Transverse colon (tissue), 4 donors: ENCODE measurements at places on chromosomes 12 and 14.
A peak's percentile ranks its signal among the peaks of the same experiment; 100 is the strongest.

DNA sequence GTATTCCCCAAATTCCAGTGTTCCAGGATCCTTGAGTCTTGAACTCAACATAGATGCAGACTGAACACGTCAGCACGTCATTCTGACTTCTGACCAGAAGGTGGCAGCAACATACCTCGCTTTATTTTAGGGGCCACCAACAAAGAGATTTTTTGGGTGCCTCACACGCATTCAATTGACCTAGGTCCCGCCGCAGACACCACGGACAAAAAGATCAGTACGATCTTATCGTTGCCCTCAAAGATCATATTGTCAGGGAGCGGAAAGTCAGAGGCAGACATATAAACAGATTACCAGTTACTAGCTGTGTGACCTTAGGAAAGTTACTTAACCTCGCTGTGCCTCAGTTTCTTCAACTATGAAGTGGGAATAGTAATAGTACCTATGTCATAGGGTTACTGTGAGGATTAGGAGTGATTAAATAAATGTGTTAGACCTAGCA, 6.5 kb upstream of the PRPH start:
- no peak overlapping the region for H3K4me3 ChIP-seq
- H3K4me1 ChIP-seq, result peaks cover 5% of the 10 kb centered on the region

DNA sequence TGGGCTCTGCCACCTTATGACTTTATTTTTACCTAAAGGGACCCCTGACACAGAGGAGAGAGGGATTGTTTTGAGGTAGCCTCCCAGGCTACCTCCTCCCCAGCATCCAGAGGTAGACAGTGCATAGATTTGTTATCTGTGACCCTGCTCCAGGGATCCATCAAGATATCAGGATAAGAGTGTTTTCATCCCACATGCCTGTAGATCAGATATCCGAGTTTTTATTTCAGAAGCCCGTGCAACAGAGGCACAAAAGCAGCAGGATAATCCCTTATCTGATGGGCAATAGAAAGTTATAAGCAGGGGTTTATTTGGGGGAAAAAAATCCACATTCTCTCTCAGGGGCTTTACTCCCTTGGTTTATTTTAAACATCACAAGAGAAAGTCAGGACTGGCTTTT, 117.0 kb upstream of the RPH3A start:
- no peak for DNase-seq
- H3K4me1 ChIP-seq, result no peaks in the 10 kb centered on the region
- no peak overlapping the region for H3K27ac ChIP-seq
- no peaks in the 10 kb centered on the region for H3K36me3 ChIP-seq

GRCh38 chr12:54032627-54033100, at the start of gene HOXC5:
TSS of gene HOXC5 (plus strand) at chr12:54033050. CDS start at chr12:54033123, 73 bp downstream.
- peaks cover 15% of the 10 kb centered on the region for H3K4me1 ChIP-seq
- H3K36me3 ChIP-seq, result no peaks in the 10 kb centered on the region
- H3K27me3 ChIP-seq, result peaks cover 100% of the 10 kb centered on the region
- H3K27ac ChIP-seq, result peak within 1 kb of the TSS; percentile 57

- H3K36me3 ChIP-seq, result no peaks in the 10 kb centered on the region
- peaks cover 22% of the 10 kb centered on the region for H3K4me1 ChIP-seq
- peak; percentile 88 for DNase-seq
- peak overlapping the region; percentile 44 for H3K4me3 ChIP-seq
- peak overlapping the region; percentile 90 for H3K27ac ChIP-seq
- no peaks in the 10 kb centered on the region for H3K27me3 ChIP-seq
Measured at GRCh38 chr14:89040460-89041256, 216.2 kb downstream of the TTC8 start.

DNA sequence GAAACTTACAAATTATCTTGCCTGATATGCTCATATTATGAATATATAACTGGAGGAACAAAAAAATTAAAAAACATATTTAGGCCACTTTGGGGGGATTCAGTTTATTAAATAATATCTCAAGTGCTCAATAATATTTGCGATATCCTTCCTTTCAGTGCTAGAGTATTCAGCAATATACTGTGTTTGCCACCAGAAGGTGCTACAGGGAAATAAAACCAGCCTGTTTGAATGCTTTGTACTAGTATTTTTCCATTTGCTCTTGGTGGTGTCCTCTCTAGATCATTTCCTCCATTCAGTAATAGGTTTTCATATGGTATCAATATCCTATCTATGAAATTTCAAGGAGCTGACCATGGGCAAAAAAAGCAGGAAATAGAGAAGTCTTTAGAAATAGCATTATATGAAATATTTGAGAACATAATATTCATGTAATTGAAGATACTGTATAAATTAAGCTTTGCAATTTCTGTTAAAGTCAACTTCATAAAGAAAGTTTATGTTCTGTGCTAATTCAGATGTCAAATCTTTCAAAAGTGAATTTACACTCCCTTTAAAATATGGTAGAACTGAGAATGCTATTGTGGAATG, 106.2 kb upstream of the NAV3 start:
- no peak for DNase-seq
- H3K4me3 ChIP-seq, result no peak overlapping the region
- no peaks in the 10 kb centered on the region for H3K27me3 ChIP-seq
- H3K36me3 ChIP-seq, result no peaks in the 10 kb centered on the region

- DNase-seq, result no peak
- H3K4me3 ChIP-seq, result no peak overlapping the region
- H3K36me3 ChIP-seq, result no peaks in the 10 kb centered on the region
- H3K27me3 ChIP-seq, result no peaks in the 10 kb centered on the region
Measured at GRCh38 chr14:70731447-70732239, 77.7 kb downstream of the MAP3K9 start.
